ENCODE measurements at places on chromosomes 16 and 17.

DNA sequence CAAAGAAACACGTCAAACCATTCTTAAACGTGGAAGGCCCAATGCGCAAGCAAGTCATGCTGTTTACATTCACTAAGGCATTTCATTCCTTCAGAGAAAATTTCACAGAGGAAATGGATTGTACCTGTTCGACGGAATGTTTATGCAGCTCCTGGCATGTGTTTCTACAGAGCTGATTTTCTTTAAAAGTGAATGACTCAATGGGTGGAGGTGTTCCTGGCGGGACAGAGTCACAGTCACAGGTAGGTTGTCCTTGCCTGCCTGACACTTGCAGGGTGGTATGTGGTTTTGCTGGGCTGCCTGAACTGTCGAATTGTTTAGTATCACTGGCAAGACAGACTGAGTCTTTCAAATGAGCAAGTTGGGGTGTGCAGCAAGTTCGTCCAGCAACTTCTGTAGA lies 11.6 kb downstream of the PALB2 start:
- no peak for DNase-seq

- no peak for DNase-seq
Observed at GRCh38 chr16:27776556-27777225, 226.7 kb downstream of the KATNIP start.

DNA sequence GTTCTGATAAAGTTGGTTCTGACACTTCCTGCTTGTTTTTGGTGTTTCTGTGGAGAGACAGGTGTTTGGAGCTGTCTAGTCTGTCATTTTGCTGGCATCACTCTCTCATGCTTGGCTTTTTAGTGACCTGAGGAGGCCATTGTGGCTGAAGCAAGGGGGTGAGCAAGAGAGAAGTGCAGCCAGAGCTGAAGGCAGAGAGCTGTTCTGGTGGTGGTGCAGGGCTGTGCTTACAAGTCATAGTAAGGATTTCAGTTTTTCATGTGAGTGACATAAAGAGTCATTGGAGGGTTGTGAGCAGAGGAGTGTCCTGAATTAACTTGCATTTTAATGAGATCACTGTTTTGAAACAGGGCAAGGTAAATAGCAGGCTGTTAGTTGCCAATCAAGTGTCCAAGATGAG lies 97.5 kb downstream of the CHD9 start:
- no peak for DNase-seq

DNA sequence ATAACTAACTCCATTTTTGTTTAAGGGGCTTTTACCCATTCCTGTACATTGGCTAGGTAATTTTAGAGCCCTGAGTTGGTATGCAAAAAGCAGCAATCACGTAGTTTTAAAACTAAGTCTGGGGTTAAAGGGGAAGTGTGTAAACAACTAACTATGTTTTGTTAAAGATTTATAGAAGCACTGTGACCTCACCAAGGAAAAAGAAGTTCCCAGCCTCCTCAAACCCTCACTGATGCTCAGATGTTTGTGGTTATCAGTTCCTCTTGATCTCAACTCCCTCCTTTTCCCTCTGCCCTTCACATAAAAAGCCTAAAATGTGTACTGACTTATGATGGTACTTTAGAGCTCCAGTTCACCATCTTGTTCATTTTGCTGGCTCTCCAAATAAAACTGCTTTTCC lies 119.9 kb upstream of the IRX6 start:
- DNase-seq: no peak

GRCh38 chr17:77959926-77960521 lies 1.5 kb downstream of the TNRC6C start:
- DNase-seq: peak; percentile 28

DNA sequence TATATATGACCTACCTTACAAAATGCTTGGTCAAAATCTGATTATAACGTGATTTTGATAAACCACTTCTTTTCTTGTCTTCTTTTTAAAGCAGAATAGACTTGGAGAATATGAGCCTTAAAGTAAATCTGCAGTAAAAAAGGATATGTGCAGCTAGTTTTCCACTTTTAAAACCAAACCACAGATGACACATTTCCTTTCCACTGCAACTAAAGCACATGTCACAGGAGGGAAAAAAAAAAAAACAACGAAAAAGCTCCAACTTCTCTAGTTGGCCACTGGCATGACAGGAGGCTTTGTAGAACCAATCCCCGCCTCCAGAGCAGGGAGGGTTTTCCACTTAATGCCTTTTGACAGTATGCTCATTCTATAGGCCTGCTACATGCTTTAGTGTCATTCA lies at the start of gene EVI2A:
Gene EVI2A (minus strand): TSS at position 142 of the 400 bp plus-strand sequence. CDS start 2,609 bp downstream, outside the sequence.
- peak; percentile 42 for DNase-seq

GRCh38 chr16:67174706-67175231 lies 4.4 kb downstream of the NOL3 start:
- no peak for DNase-seq
